ENCODE measurements at places on chromosomes 7 and 10.

- DNase-seq: no peak
These were observed 190.1 kb downstream of the PRPF18 start for GRCh38 chr10:13776861-13777311.

DNA sequence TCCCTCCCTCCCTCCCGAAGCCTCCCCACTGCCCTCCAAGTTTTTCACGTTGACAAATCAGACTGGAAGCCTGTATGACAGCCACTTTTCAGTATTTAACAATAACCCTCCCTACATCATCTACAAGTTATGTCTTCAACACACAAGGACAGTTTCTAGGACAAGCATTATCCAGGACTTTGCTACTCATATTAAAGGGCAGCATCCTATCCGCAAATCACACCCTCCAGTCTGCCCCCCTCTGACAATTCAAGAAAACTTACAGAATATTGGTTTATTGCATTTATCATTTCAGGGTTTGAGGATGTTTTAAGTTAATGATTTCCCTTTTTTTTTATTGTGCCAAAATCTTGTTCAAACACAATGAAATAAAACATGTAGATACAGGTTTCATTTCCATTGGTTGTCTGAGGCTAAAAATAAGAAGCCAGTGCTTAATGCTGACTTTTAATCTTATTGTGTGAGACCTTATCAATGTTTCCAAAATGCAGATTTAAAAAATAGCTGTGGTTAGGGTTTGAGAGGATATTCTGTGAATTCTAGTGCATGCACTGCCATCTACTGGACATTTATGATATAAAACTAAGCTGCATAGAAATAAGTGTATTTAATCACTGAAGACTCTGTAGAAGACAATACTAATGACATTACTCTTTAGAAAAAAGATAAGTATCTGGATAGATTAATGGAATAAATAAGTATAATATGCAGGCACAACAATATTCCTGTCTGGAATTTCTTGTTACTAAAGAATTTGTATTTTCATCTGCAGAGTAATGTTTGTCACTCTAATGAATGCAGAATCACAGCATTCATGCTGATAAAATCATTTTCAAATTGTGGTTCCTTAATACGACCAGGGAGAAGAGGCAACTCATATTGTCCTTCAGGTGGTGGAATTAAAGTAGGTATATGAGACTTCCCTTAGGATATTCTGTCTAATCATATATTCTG is 64.1 kb downstream of the CAV1 start:
- peak; percentile 57 for DNase-seq

DNA sequence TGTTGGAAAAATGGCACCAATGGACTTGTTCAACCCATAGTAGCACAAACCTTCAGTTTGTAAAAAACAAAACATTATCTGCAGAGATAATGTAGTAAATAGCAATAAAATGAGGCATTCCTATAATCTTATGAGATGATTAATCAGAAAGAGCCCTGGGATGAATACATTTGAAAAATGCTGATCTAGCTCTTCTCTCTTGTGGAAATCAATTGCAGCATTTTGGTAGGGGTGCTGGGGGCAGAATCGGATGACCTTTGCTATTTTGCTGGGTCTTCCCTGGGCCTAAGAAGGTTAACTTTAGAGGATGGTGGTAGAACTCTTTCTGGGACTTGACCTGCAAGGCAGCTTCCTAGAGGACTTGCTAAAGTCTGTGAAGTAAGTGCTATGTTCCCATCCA is 163.5 kb downstream of the ADRA2A start:
- no peak for DNase-seq

- no peak for DNase-seq
These were observed 64.3 kb upstream of the NKX6-2 start for GRCh38 chr10:132850246-132850645.

DNA sequence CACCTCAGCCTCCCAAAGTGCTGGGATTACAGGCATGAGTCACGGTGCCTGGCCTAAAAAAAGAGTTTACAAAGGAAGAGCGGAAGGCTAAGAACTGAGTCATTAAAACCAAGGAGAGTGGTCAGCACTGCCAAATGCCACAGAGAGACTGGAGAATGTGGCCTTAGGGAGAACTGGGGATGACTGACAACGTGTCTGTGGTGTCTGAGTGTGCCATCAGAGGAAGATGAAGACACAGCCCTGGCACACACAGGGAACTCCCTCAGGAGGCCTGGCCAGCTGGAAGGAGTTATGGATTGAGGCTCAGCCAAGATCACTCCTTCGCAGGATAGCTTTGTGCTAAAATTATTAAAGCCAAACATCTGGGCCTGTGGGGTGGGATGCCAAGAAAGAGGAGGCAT is 3.9 kb upstream of the INA start:
- no peak for DNase-seq

DNA sequence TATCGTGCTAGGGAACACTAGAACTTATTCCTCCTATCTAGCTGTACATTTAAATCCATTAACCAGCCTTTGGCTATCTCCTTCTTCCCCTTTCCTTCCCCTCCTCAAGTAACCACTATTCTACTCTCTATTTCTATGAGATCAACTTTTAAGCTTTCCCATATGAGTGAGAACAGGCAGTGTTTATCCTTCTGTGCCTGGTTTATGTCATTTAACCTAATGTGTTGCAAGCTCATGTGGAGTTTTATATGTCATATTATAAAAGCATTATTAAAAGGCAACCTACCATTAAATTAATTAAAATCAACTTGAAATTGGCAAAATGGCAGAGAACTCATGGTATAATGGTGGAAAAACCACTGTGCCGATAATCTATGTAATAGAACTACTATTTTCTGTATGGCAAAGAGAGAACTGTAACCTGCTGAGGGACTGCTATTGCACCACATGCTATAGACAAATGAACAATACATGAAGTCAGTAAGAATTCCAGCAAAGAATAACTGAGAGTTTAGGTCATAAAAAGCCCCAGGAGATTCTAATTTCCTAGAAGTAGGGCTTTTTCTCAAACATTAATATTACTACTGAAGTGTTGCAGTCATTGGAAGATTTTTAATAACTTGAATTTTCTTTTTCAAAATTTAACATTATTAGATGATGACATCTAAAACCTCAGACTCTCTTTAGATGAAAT is 81.8 kb downstream of the LRRN3 start:
- DNase-seq: no peak

DNA sequence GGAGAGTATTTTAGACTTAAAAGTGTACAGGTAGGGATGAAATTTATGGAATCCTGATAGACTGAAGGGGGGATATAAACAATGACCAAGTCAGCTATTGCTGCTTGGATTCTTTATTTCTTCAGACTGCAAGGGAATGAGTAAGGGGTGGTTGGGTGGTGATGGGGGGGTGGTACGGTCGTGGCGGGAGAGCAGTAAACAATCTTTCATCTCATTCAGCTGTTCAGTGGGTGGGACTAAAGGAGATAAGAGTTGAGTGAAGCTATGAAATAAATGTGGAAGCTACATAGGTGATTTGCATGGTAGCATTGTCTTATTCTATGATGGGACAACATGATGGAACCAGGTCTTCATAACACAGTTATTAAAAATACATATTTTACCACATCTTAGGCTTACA is 1.8 kb downstream of the SEPTIN7 start:
- DNase-seq: peak; percentile 32

- no peak for DNase-seq
These were observed 48.8 kb upstream of the EXOC6 start for GRCh38 chr10:92799568-92799967.

- DNase-seq: no peak
These were observed 24.1 kb upstream of the PROSER2 start for GRCh38 chr10:11798845-11799735.

- no peak for DNase-seq
These were observed 56.8 kb downstream of the HK1 start for GRCh38 chr10:69335063-69335587.

- peak; percentile 2 for DNase-seq
These were observed 52.8 kb upstream of the ANAPC16 start for GRCh38 chr10:72162978-72163377.

DNA sequence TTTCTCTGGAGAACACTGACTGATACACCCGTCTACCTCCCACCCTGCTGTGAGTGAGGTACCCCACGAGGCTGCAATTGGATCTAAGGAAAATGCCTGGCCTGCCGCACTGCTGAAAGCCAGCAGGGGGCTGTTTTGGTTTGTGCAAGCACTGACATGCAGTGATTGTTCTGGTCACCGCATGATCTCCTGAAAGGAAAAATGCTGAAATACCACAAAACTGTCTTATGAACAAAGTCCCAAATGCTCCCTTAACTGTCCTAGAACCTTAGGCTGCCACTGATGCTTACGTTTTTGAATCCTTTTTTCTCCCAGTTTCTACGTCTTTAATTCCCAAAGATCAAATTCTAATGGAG is 132.7 kb downstream of the JCAD start:
- no peak for DNase-seq

- DNase-seq: no peak
These were observed 48.0 kb downstream of the CAMK1D start for GRCh38 chr10:12397147-12397896.

DNA sequence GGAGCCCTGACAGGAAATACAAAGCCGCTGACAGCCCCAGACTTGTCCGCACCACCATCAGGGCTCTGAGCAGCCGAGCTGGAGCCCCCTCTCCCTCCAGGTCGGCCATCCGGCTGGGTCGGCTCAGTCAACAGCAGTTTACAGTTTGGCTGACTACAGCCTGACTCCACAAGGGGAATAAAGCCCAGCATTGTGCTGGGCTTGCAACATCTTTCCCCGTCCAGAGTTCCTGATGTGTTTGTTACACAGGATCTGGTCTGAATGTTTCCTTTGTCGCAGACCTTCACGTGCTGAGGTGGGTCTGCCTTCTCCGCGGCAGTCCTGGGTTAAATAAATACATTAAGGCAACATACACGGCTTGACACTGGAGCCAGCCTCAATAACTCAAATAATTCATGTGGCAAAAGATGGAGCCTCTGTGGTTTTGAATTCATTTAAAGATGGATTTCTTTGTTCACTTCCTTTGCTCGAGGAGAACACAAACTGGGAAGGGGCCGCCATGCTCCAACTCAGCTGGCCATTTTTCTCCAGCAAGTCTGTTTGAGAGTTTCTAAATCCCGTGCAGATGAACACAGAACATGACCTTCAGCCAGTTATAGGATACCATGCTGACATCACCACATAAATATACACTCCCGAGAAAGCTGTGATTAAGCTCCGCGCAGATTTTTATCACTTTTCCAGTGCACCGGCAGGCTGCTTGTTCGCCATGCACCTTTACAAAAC is 192.1 kb downstream of the WDR11 start:
- DNase-seq: no peak

- DNase-seq: no peak
These were observed 96.0 kb downstream of the HTR5A start for GRCh38 chr7:155166108-155166507.

DNA sequence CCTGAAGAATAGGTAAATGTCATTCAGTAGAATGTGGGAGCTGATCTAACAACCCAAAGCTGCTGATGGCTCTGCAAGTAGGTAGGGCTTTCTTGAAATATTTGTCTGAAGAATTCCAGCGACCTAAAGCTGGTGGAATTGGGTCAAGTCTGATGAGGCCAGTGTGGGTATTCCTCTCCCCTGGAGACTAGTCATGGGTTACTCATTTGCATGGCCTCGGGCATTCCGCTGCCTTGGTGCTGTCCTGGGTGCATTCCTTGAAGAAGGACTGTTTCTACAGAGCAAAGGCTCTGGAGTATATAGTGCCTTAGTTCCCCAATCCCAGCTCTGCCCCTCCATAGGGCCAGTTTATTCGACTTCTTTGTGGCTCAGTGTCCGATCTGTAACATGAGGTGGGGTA is 19.2 kb downstream of the PDK4 start:
- no peak for DNase-seq

GRCh38 chr10:13852872-13853271 is 266.1 kb downstream of the PRPF18 start:
- DNase-seq: no peak

DNA sequence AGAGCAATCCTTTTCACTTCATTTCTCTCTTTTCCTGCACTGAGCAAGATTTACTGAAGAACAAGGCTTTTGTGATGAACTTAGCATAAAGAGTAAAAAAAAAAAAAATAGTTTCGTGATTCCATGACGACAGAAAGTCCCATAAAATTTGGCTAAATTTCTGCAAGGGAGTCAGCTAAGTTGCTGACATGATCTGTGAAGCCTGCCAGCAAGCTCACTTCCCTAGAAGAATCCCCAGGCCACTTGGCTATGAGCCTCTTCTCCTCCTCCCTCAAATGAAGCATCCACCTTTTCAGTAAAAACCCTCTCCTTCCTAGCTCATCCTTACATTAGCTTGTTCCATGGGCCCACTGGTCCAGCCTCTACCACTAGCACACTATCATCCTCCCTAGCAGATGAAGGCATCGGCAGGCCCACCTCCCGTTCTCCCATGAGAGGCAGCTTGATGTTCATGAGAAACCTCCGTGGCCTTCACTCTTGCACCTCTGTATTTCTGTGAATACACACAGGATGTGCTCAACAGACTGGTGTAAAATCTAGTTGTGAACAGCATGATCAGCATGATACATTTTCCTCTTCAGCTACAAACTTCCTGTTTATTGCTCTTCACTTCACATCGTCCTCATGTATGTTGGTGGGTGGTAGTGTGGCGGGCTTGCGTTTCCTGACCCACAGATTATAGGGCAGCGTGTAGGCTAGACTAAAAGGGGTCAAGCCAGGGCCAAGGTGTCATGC is 30.9 kb downstream of the GIMAP8 start:
- DNase-seq: peak; percentile 91

DNA sequence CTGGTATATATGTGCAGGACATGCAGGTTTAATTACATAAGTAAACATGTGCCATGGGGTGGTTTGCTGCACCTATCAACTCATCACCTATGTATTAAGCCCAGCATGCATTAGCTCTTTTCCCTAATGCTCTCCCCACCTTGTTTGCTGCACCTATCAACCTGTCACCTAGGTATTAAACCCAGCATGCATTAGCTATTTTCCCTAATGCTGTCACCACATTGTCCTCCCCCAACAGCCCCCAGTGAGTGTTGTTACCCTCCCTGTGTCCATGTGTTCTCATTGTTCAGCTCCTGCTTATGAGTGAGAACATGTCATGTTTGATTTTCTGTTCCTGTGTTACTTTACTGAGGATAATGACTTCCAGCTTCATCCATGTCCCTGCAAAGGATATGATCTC is 300.5 kb downstream of the ANKRD7 start:
- no peak for DNase-seq

- peak; percentile 75 for DNase-seq
These were observed 33.9 kb downstream of the CACUL1 start for GRCh38 chr10:118720685-118721538.

GRCh38 chr10:93947055-93947454 is 46.7 kb upstream of the PLCE1 start:
- no peak for DNase-seq

DNA sequence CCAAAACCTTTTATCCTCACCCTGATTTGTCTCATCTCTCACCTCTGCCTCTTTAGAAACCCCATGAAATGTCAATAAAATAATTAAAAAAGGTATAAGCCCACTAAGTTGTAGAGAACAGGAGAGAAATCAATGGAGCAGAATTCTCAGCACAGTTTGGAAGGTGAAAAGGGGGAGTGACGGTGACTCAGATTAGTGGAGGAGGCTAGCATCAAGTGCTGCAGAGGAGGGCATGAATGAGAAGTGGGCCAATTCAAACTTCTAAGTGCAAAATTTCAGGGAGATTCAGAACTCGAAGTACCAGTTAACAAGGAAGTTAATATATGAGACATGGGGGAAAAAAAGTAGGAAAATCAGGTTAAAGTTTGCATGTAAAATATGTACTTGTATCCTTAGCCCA is 34.9 kb upstream of the ETV1 start:
- no peak for DNase-seq
